ENCODE measurements at places on chromosomes 3 and 15.

DNA sequence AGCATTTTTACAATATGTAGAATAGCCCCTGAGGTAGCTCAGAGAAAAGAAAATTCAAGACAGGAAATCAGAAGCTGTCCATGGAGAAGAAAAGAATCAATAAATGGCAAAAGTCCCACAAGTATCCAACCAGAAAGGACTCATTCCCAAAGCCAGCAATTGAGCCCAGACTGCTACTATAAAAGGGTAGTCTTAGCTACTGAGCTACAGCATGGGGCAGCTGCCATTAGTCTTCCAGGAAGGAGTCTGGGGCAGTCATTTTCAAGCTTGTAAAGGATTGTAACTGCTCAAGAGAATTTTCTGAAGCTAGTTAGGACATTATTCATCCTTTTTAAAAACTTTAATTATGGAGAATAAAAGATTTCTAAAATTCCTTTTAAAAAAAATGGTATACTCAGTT is 10.5 kb downstream of the LEKR1 start:
- DNase-seq, result no peak

DNA sequence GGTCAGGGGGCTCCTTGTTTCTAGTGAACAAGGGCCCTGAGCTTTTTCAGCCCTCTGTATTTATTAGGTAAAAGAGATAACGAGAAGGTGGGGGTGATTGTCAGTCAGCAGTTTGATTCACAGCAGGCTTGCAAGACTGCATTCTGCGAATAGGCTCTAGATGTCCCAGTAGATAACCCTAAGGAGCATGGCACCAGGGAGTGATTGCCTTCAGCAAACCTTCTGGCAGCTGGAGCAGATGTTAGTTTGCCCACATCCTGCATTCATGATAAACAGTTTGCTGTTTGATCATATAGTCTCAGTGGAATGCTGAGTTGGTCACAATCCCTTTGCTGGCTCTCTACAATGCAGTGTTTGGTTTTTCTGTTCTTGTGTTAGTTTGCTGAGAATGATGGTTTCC is 161.3 kb upstream of the GADL1 start:
- no peak for DNase-seq

DNA sequence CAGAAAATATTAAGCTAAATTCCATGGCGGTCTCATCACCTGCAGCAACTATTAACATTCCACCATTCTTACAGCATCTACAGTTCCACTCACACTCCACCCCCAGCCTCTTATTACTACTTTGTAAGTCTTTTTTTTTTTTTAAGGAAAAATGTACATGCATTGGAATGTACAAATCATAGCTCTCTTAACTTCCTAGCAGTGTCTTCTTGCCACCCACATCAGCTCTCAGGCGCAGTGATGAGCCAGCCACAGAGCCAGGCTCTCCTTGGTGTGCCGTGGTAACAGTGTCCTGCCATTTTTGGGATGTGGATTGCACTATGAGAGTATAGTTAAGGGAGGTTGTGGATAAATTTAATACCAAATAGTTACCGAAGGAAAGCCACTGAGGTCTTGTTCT is 17.8 kb downstream of the ABHD17C start:
- DNase-seq, result no peak

DNA sequence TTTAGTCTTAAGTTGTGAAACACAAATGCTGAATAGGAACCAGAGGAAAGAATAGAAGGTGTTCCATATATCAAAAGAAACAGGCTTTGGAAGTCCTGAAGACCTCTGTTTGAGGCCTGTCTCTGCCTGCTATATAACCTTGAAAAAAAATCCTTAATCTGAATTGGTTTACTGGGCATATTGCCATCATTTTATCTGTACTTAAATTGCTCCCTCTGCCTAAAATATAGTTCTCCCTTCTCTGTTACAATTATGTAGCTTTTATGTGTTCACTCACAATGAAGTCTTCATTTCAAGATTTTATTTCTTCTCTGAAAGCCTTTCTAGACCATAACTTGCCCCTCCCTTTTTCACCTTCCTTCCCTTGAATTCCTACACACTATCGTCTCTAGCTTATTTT is 21.2 kb downstream of the ARL13B start:
- no peak for DNase-seq

GRCh38 chr15:90421527-90421926 is 33.5 kb downstream of the IQGAP1 start:
- DNase-seq, result no peak

- DNase-seq, result no peak
Measured at GRCh38 chr3:191321019-191321767, 8.0 kb upstream of the CCDC50 start.

DNA sequence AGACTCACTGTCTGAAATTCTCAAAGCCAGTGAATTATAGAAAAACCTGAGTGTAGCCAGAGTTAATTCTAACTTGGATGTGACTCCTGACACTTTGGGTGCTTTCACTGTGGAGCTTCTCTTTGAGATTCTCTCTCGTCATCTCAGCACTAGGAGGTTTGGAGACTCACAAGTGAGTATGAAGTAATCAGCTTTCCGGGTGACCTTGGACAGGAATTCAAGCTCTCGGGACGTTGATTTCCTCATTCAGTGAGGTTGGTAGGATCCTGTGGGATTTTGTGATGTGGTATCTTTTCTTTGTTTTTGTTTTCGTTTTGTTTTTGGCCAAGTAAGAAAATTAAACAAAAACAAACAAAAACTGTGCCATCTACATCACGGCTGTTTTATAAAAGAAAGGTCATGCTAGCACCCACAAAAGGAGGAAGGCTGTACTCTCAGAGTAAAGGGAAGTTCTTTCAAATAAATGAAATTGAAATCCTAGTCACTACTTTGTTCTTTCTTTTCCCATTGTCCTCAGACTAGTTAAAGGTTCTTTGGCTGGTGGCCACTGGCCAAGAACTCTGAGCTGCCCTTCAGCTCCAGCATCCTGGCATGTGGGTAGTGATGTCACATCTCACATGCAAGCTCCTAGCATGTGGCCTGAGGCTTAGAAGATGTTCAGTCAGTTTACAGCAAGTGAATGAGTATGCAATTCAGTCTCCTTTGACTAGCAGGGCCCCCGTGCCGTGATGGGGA is 263.3 kb upstream of the TPM1 start:
- peak; percentile 14 for DNase-seq

DNA sequence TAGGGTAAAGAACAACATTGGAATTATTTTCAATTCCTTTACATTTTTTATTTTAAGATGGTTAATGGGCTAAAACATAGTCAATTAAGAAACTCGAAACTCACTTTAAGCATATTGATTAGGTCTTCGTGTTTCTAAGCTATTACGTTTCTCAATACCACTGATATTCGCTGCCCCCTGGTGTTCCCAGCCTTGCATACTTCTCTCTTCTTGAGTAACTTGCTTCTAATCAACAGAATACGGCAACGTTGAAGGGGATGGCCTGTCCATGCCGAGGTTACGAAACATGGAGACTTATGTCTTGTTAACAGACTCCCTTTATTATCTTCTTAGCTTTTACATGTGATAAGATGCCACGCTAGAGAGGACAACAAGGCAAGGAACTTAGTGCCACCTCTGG is 43.6 kb downstream of the ROBO1 start:
- DNase-seq, result no peak

- DNase-seq, result no peak
Measured at GRCh38 chr3:152252755-152253154, 16.0 kb upstream of the MBNL1 start.

DNA sequence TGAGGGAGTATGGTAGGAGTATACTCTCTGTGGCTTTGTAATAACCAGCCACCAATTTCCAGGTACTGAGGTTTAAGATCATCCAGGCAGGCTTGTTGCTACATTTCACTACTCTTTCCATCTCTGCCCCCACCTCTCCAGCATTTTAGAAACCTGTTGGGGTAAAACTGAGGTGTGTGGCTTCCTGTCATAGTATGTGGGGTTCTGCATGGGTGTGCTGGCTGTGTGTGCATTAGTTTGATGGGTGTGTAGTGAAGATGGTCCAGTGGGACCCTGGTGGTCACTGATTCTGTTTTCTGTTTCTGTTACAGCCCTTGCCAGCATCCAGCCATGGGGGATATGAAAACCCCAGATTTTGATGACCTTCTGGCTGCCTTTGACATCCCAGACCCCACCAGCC is 34.0 kb downstream of the ZNF592 start:
- no peak for DNase-seq

- no peak for DNase-seq
Measured at GRCh38 chr3:125069452-125069851, 13.7 kb upstream of the HEG1 start.

- DNase-seq, result no peak
Measured at GRCh38 chr3:163952499-163952898, 1125.8 kb downstream of the SI start.

DNA sequence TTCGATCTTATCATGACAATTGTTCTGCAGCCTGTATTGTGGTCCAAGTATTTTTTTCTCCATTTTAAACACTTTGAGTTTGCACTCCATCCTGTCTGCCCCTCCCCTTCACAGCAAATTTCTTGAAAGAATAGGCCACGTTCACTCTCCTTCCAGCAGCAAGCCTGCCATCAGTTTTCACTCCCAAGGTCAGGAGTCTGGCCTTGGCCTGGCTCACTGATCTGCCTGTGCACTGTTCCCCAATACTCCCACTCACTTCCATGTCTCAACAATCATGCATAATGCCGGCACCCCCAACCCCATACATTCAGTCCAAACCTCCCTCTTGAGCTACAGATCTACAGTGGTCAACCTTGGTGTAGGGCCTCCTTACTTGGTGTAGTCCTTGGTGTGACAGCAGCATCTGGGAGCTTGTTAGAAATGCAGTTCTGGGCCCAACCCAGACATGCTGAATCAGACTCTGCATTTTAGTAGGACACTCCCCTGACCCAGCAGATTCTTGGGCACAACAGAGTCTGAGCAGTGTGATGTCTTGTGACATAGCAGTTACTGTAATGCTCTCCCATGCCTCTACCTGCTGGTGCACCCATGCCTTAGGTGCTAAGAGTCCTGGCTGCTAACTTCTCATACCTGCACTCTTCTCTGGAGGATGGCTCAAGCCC is 58.3 kb upstream of the XCR1 start:
- no peak for DNase-seq

DNA sequence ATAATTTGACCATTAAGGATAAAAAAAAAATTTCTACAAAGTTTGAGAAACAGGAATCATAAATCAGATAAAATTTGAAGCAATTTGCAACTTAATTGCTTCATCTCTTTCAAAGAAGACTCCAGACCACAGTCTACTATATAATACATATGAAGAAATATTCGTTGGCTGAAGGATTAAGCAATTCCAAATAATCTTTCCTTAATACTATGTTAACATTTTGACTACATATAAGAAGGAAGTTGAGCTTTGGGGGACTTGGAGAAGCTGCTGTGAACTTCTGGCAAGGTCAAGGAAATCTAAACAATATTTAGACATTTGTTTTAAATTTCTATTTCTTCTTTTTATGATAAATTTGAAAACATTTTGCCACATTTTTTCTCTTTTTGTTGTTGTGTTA is 13.5 kb upstream of the GABRR3 start:
- no peak for DNase-seq

DNA sequence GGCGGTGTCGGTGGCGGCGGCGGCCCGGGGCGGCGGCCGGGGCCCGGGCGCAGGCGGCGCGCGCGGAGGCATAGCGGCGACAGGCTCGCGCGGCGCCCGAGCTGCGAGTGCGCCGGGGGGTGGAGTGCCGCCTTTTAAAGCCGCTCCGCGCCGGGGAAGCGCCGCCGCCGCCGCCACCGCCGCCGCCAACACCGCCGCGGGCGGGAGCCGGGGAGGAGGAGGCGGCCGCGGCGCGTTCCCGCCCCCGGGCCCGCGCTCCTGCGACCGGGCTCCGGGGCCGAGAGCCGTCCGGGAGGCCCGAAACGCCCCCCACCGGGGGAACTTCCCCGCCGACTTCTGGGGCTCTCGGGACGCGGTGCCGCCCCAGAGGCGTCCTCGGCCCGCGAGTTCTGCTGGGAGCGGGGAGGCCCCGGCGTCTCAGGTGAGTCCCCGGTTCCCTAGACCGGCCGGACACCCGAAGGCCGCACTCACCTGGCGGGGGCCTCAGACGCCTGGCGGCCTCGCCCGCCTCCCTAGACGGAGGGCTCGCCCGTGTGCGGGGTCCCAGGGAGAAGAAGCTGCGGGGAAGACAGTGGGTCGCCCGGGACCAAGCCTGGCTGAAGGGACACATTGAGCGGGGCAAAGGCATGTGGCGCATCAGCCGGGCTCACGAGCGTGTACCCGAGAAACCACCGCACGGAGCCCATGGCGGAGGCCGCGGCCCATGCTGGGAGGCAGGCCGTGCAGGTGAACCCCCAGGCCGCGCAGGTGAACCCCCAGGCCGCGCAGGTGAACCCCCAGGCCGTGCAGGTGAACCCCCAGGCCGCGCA is at the start of gene PCSK6:
TSS of gene PCSK6 (minus strand) at position 109 of the 809 bp plus-strand sequence. CDS start at position 72, 37 bp downstream.
- peak; percentile 28 for DNase-seq

DNA sequence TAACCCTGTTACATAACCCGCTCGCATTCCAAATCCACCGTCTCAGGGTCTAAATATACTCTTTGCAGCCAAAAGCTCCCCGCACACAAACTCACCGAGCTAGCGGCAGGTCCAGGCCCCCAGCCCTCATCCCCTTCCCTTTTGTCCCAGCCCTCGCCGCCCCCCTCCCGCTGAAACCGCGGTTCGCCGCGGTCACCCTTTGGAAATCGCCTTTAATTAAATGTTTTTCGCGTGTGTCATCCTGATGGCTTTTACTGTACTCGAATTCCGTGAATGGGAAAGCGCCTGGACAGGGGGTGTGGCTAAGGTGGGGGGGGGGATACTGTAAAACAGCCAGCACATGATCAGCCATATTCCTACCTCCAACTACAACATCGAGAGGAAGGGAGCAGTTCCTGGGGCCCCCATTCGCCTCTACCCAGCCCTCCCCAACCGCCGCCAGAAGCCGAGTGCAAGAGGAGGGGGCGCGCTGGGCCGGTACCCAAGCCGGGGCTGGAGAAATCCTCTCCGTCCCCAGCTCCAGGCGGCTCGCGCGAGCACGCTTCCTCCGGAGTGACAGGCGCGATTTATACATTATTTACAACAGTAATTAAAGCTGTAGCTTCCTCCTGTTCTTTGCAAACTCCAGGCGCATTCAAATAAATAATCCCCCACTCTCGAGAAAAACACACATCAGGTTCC is 1.7 kb downstream of the RORA start:
- no peak for DNase-seq

- no peak for DNase-seq
Measured at GRCh38 chr3:171198781-171199472, 172.4 kb upstream of the SLC2A2 start.

GRCh38 chr15:39272901-39273300 is 308.0 kb upstream of the THBS1 start:
- DNase-seq, result no peak

- DNase-seq, result no peak
Measured at GRCh38 chr3:51591231-51591630, 52.7 kb downstream of the RAD54L2 start.

- no peak for DNase-seq
Measured at GRCh38 chr3:5298453-5298852, 110.9 kb downstream of the EDEM1 start.

- no peak for DNase-seq
Measured at GRCh38 chr3:127751782-127752181, 70.5 kb downstream of the MGLL start.

GRCh38 chr3:71509066-71509465 is 74.5 kb downstream of the FOXP1 start:
- no peak for DNase-seq

DNA sequence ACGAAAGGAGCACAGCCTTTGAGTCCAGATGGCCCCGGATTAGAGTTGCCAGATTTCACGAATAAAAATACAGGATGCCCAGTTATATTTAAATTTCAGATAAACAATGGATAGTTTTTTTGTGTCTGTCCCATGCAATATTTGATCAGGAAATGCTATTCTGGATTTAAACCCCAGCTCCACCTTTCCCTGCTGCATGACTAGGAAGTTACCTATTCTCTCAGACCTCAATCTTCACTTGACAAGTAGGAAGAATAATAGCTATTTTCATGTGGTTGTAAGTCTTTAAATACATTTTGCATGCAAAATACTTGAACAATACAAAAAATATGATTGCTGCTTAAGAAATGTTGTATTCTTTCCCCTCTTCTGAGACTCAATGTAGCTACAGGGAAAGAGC is 125.3 kb upstream of the P2RY1 start:
- no peak for DNase-seq
